Stimulated activated CD4-positive, alpha-beta T cell treated with anti-CD3 and anti-CD28 coated beads, Interleukin-1b, Interleukin-23, amount 100 ng/mL, for 1 hour (primary cell): ENCODE measurements at places on chromosomes 5 and 9.

DNA sequence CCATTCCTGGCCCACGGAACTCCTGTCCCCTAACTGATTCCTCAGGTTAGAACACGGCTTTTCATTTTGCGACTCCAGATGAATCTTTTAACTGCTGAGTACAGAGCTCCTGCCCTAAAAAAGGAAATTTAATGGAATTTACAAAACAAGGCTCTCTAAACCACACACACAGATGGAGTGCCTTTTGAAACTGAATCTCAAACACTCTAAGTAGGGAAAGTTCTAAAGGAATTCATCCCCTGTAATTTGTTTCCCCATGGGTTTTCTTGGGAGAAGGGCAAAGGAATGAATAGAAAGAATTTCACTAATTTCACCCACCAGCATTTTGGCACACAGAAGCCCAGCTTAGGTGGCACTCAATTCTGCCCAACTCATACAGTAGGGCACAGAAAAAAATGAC is 106.5 kb downstream of the THBS4 start:
- no peak for DNase-seq

DNA sequence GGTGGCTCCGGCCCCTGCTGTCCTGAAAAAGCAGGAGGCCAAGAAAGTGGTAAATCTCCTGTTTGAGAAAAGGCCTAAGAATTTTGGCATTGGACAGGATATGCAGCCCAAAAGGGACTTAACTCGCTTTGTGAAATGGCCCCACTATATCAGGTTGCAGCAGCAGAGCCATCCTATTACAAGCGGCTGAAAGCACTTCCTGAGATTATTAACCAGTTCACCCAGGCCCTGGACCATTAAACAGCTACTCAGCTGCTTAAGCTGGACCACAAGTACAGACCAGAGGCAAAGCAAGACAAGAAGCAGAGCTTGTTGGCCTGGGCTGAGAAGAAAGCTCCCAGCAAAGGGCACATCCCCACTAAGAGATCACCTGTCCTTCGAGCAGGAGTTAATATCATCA is 89.7 kb downstream of the MLLT3 start:
- no peak for DNase-seq

- no peak for DNase-seq
These were observed 10.4 kb upstream of the PTGES start for GRCh38 chr9:129762985-129763926.

- DNase-seq: no peak
These were observed 1.7 kb upstream of the ACSL6 start for GRCh38 chr5:132013006-132013689.

GRCh38 chr5:110865400-110866094 is 126.7 kb downstream of the SLC25A46 start:
- DNase-seq: no peak

DNA sequence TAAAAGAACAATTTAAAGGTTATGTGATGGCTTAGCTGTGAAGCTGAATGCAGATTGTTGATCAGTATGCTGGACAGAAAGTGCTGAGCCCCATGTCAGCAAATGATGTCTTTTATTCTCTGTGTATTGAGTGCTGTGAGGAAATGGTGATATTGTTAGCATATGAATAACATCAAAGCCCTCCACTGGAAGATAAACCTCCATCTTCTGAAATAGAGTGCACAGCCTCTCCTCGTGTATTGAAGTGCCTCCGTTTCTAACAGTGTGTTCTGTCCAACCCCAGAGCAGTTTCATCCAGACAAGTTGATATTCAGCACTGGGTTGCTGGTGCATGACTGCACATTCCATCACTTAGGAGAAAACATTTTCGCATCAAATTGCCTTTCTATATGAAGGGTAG is 242.9 kb downstream of the CSNK1G3 start:
- DNase-seq: no peak

DNA sequence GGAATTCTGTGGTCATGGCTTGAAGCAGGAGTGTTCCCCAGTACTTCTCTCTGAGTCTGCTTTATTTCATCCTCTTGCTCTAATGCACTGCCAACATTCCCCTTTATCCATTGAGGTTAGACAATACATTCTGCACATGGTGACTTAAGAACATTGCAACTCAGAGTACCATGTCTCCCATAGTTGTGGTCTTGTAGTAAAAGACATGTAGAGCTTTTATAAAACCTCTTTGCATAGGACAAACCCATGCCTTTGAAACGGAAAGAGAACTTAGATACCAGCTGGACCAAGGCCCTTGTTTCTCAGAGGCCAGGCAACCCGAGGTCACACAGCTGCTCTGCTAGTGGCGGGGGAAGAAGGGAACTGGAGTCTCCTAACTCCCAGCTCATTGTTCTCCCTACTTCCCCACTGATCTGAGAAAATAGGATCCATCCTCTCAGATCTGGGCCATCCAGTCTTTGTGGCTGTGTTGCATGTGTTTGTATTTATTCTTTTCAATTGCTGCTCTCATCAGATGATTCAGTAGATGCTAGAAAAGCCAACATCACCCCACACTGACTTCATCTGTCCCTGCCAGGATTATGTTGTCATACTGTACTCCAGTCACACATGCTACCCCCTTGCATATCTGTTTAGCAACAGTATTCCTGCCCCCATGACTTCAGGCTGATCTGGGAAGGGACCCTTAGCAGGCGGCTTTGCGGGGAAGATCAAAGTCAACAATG is 236.9 kb downstream of the SAXO1 start:
- DNase-seq: no peak

DNA sequence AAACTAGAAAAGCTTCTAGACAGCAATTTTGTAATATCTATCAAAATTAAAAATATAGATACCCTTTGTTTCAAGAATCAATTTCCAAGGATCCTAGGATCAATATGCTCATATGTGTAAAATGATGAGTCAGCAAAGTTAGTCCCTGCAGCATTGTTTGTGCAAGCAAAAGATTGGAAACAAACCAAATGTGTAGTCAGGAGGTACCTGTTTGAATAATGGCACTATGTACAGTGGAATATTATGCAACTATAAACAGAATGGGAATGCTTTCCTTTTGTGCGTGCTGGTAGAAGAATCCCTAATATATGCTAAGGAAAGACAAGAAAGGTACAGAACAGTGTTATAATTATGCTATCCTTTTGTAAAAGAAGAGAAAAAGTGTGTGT is 58.5 kb upstream of the PJA2 start:
- no peak for DNase-seq

- no peak for DNase-seq
These were observed 364.4 kb upstream of the KIF2A start for GRCh38 chr5:61941637-61942036.

DNA sequence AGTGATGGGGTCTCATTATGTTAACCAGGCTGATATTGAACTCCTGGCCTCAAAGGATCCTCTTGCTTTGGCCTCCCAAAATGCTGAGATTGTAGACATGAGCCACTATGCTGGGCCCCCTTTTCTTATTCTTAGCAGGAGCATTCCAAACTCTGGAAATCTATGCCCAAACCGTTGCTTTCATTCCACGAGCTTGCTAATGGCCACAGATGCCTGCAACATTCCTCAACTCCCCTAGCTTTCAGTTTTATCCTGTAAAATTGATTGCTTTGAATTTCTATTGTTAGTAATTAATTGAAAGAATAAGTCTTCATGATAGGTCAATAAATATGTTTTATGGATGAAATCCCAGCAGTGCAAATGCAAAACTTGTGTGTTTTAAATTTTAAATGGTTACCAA is 564.8 kb upstream of the WWC1 start:
- no peak for DNase-seq

DNA sequence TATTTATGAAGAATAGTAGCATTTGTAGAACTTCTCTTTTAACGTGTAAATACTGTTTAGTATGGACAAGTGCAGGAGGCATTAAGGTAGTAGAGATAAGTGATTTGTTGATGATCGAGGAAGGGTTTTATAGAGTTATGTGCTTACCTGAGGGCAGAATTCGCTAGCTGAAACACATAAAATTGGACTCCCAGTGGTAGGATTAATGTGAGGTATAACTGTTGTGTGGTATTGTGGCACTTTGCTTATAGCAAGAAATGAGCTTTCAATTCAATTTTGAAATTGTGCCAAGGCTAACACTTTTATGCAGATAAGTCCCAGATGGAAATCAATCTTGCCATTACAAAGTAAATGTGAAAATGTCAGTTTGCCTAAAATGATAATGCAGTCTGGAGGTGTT is 1.2 kb downstream of the AP3S1 start:
- DNase-seq: no peak

GRCh38 chr9:133539991-133540697 is 5.6 kb downstream of the ADAMTSL2 start:
- no peak for DNase-seq

- no peak for DNase-seq
These were observed 249.7 kb upstream of the TMEM161B start for GRCh38 chr5:88518131-88519016.

DNA sequence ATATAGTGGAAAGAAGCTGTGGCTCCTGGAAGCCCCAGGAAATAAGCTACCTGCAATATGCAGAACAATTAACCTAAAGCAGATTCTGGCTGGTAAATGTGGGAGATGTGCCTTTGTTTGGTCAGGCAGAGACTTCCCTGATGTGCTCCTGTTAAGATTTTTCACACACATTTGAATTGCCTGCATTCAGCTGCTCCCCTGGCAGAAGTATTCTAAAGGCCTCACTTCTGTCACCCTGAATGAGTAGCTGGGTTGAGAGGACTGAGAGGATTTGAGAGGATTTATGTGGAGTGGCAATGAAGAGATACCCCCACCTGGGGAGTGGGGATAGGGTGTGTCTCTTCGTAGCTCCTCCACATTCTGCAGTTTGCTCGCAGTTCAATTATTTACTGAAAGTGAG is 130.5 kb downstream of the ST8SIA4 start:
- no peak for DNase-seq

GRCh38 chr5:14164164-14165163 is 21.3 kb downstream of the TRIO start:
- no peak for DNase-seq

- DNase-seq: no peak
These were observed 231.4 kb downstream of the GLIS3 start for GRCh38 chr9:4068449-4068848.

- no peak for DNase-seq
These were observed 88.4 kb upstream of the HSPA9 start for GRCh38 chr5:138663561-138663960.

- no peak for DNase-seq
These were observed 40.7 kb downstream of the STXBP1 start for GRCh38 chr9:127652733-127653132.

DNA sequence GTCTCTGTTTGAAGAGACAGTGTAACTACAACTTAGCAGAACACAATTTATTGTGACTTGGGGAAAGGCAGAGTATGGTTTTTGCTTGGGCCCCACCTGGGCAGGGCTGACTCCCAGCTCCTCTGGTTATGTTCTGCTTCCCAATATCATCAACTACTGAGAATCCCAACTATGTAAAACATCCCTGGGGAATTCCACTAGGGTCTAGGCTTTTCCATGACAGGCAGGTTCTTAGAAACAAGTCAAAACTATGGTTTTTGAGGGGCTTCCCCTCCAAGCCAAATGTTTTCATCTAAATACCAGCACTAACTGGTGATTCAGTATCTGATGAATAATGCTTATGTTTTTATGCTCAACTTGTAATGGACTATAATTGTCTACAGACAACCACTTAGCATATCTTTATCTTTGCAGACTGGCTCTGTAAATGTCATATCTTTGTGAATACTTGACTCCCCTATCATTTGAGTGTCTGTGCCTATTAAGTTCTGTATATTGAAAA is 409.5 kb downstream of the PDE4D start:
- DNase-seq: no peak

DNA sequence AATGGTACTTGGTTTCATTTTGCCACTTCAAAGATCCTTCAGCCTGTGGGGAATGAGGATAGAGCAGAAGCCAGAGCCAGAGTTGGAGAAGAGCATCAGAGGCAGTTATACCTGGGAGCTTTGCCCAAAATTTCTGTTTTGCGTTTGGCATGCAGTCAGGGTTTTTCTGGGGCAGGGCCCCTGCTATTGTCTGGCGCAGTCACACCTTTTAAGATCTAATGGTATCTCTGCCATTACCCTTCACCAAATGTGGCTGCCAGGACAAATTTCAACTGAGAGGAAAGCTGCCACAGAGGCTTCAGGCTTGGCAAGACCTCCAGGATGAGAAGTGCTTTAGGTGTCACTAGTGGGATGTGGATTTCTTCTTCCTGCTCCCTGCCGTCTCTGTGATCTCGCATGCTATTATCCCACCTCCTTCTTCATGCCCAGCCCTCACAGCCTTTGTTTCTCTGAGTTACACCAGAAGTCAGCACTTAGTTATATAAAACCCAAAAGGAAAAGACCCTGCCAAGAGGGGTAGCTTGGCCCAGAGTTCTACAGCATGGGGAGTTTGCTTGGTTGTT is 357.0 kb downstream of the TLE4 start:
- DNase-seq: no peak

DNA sequence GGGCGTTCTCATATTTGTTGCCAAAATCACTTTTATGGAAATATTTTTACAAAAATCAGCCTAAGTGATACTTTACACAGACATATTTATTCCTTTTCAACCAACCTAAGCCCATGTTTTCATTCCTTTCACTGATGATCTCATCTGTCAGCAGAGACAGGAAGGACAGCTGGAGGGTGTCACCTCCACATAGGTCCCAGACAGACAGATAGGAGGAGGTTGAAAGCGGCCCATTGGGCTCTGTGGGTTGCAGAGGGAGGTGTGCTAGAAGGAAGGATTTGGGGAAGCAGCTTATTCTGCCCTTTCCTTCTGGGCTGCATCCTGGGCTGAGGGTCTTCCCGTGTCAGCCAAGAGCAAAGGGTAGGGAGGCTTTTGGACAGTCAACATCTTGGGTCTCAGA is 26.0 kb upstream of the SEMA4D start:
- DNase-seq: no peak

- no peak for DNase-seq
These were observed 172.3 kb downstream of the PAPPA start for GRCh38 chr9:116325924-116326323.

DNA sequence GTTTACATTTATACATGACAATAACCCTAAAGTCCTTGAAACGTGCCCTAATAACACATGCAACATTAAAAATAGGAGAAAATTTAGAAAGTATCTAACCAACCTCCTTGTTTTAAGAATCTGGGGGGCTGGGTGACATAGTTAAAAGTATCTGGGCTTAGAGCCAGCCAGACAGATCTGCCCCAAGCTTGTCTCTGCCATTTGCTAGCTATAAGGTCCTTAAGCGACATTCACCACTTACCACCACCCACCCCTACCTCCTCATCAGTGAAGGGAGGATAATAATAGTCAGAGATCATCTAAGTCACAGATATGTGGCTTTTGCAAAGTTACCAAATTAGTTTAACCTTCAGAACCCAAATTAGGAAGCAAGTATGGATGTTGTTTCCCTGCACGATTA is 33.8 kb upstream of the CAST start:
- DNase-seq: no peak

DNA sequence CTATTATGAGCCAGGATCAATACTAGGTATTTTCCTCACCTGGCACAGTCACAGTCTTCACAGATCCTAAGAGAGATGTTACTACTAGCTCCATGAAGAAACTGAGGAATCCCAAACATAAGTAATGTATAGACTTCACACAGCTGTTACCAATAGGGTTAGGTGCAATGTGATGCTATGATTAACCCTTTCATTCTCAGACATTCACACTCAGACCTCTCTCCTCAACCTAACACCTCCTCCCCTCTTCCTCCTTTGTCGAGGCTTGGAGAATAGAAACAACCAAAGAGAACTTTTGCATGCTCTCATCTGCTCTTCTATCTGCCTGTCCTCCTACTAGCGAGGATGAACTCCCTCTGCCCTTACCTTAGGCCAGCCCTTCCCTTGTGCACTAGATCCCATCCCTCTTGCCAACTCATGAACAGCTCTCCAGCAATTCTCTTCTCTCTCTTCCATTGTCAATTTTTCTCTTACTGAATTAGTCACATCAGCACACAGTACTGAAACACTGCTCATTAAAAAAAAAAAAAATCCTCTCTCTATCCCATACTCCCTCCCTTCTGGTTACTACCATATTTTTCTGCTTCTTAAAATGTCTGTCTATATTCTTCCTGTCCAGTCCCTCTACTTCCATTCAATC is 47.7 kb downstream of the MAPKAP1 start:
- no peak for DNase-seq
